ENCODE measurements at places on chromosomes 1 and 21.

GRCh38 chr21:39924577-39925308 is 57.5 kb downstream of the PCP4 start:
- no peak for DNase-seq

GRCh38 chr1:48670234-48671020 is 106.3 kb downstream of the BEND5 start:
- DNase-seq: peak; percentile 24

DNA sequence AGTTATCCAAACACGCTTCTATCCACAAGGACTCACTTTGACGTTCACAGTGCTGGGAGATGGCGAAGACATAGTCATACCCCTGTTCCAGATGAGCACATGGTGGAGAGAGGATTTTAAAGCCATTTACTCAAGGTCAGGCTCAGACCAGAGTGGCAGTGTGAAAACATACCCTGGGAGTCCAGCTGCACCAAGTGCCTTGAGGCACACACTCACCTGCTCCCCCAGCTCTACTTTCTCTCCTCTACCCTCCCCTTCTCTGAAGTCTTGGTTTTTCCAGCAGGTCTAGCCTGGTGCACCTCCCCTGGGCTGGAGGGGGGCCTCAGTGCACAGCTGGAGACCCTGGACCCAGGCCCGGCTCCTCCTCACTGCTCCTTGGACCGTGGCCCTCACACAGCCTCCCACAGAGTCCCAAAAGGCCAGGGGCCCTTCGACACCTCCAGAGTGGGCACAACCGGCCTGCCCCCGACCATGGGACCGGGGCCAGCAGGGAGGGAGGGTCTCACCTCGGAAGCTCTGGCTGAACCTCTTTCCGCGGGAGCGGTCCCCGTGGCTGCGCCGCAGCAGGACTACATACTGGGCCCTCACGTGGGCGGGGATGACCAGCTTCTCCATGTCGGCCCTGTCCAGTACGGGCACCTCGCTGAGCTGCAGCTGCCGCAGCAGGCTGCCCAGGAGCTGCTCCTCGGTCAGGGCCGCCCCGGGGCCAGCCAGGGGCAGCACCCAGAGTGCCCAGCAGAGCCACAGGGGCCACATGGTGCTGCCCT is 452 bp downstream of the LEFTY2 start:
- no peak for DNase-seq

DNA sequence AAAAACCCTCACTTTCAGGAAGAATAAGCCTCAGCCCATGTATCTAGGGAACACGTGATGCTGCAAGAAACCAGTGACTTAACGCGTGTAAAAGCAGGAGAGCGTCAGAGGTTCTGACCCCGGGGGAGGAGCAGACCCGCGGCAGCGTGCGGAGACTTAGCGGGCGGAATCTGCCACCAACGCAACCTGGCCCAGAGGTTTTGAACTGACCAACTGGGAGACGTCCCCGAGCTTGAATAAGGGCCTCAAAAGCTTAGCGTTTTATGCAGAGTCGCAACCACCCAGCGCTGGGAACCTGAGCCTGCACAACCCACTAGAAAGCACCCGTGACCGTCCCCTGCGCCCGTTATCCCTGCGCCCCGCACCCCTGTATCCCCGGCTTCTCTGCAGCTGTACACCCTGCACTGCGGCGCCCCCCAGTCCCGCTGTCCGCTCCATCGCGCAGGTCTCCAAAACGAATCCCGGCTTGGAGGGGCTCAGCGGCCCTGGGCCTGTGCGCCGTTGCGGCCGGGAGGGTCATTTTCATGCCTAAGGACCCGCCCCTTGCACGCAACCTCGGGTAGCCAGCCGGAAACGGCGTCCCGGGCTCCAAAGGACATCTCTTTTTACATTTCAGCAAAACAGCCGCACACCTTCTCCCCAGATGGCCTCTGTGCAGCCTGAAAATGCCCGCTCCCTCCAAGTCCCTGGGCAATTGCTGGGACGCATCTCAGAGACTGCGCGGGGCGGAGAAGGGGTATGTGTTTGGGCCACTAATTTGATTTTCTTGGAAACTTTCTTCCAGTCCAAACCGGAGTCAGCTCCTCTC is 29.4 kb upstream of the TRIM17 start:
- DNase-seq: peak; percentile 36

DNA sequence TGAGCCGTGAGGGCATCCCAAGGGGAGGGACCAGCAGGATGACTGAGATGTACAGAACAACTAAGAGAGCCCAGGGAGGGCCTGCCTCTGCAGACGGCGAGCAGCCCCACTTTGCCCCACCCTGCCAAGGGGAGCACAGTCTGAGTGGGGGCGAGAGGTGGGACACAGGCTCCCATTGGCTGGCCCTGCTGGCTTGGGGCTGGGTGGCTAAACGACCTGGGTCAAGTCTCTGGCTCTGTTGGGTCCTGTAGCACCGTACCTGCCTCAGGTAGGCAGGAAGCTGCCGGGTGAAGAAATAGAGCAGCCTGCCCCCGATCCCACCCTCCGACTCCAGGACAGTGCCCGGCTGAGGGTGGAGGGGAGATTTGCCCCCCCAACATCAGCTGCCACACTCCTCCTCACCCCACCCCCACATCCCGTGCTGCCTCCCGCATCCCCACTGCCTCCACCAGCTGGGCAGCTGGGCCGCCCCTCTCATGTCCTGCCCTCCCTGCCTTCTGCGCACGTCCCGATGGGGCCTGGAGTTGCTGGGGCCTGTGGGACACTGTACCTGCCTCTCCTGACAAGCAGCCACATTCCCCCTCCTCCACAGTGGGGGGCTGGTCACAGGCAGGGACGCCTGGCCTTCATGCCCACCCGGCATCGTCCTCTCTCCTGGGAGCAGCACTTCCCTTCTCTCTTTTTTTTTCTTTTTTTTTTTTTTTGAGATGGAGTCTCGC is 12.6 kb upstream of the PLEKHG5 start:
- no peak for DNase-seq

GRCh38 chr1:98331243-98331642 is 330.3 kb upstream of the SNX7 start:
- DNase-seq: no peak

DNA sequence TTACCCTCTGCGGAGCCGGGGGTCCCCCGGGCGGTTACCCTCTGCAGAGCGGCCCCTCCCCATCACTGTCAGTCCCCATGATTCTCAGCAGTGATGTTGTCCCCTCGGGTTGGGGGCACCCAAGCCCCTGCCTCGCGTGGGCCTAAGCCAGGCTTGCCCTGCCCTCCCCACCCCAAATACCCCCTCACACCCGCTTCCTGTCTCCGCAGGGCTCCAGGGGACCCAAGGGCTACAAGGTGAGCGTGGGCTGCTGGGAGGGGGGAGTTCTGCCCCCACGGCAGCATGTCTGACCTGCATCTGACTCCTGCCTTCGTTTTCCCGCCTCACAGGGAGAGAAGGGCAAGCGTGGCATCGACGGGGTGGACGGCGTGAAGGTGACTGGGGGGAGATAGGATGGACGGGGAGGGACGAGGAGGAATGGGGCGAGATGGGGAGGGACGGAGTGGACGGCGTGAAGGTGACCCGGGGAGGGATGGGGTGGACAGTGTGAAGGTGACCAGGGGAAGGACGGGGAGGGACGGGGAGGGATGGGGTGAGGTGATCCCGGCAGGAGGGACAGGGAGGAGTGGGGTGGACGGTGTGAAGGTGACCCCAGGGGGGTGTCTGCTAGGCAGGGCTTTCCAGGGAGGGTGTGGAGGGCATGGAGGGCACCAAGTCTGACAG is 8.6 kb downstream of the COL6A1 start:
- DNase-seq: no peak

All from DMS79 treated with DMSO at 0.1 percent for 48 hours (cell line).